ENCODE measurements at places on chromosomes 11 and 22. TPM values are rescaled to one million over a fixed set of nuclear protein-coding genes. Genes with fewer than 3 reads are reported as not detected.

IGSF22 gene
- total RNA-seq, result 0.76 TPM

RABL2B gene
- 8.6 TPM for total RNA-seq

GLB1L3 gene
- 24.0 TPM for total RNA-seq

RASSF10 gene
- total RNA-seq, result 4.8 TPM
